ENCODE measurements at places on chromosomes 1 and 21.

- no peak for DNase-seq
- no peak overlapping the region for H3K27ac ChIP-seq
- no peaks in the 10 kb centered on the region for H3K27me3 ChIP-seq
- H3K4me1 ChIP-seq: no peaks in the 10 kb centered on the region
Observed at GRCh38 chr21:36708286-36709029, 9.5 kb downstream of the SIM2 start.

DNA sequence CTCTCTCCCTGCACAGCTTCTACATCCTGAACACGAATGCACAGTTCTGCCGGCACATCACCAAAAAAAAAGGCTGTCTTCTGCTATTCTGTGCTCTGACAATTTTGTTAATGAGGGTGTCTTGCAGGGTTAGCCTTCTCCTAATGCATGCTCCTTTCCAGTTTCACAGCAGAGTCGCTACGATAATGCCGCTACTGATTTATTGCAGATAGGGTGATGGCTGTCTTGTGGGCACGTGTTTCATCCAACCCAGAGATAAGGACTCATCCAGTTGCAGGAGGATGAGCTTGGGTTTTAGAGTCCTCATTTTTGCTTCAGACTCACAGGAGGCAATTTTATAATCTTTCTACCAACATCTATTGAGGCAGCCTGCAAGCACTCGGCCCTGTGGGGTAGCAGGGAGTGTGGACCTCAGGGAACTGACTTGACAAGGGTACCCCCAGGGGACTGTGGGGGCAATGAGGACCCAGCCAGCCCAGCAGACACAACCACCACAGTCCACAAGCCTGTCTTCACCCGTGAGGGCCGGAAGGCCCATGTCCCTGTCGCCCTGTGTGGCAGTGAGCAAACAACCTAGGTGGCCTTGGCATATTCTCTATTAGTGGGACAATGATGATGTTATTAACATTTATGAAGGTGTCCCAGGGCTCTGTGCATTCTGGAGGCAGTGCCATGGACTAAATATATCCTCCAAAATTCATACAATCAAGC is 15.4 kb upstream of the UTS2 start:
- H3K27me3 ChIP-seq: no peaks in the 10 kb centered on the region
- no peak overlapping the region for H3K27ac ChIP-seq
- no peak for DNase-seq
- no peak overlapping the region for H3K4me3 ChIP-seq
- no peaks in the 10 kb centered on the region for H3K4me1 ChIP-seq

DNA sequence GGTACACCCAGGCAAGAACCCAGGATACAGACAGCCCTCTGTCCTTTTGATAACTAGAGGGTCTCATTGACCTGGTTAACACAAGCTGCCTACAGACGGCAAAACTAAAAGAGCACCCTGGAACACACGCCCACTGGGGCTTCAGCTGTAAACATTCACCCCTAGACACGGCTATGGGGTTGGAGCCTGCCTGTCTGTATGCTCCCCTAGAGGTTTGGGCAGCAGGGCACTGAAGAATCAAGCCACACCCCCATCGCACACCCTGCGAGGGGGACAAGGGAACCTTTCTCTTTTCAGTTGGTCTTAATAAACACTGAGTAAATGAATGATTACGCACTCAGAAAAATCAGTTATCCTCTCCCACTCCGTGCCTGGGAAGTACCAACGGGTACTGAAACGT is 35.5 kb downstream of the LRRC3 start:
- H3K4me1 ChIP-seq: peaks cover 2% of the 10 kb centered on the region
- no peaks in the 10 kb centered on the region for H3K27me3 ChIP-seq
- no peak overlapping the region for H3K27ac ChIP-seq

DNA sequence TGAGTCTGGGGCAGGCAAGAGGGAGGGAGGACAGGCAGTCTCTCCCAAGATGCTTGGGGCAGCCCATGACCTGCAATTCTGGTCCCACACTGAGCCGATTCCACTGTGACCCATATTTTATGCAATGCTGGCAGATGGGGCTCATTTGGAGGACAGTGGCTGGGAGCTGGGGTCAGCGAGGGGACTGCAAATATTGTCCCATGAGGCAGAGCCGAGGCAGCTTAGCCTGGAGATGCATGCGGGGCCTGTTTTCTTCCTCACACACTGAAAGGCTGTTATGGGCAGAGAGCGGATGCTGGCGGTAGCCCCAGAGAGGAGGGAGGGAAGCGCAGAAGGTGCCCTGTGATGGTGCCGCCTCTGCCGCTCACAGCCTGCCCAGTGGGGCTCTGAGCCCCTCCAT is 128.5 kb upstream of the POU3F1 start:
- no peaks in the 10 kb centered on the region for H3K4me1 ChIP-seq
- H3K36me3 ChIP-seq: no peaks in the 10 kb centered on the region
- peaks cover 2% of the 10 kb centered on the region for H3K27me3 ChIP-seq
- no peak overlapping the region for H3K27ac ChIP-seq

- no peaks in the 10 kb centered on the region for H3K27me3 ChIP-seq
- no peaks in the 10 kb centered on the region for H3K36me3 ChIP-seq
- H3K4me3 ChIP-seq: no peak overlapping the region
- no peak for DNase-seq
- H3K27ac ChIP-seq: no peak overlapping the region
- H3K4me1 ChIP-seq: peaks cover 6% of the 10 kb centered on the region
Observed at GRCh38 chr21:26135520-26135919, 35.0 kb downstream of the APP start.

DNA sequence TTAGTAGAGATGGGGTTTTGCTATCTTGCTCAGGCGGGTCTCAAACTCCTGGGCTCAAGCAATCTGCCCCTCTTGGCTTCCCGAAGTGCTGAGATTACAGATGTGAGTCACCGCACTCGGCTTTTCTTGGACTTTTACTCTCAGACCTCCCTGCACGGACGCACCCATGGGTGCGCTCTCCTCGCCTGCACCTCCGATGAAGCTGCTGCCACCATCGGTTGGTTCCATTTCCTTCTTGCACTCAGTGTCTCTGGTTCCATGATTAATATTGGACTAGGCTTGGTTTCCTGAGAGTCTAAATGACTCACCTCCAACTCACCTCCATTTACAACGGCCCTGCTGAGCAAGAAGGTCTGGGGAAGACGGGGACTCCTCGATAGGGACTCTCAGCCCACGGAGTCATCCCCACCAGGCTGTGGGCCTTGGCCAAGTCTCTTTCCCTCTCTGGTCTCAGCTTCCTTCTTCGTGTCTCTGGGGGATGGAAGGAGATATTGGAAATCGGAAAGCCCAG is 6.7 kb upstream of the TNFRSF8 start:
- H3K4me3 ChIP-seq: no peak overlapping the region
- peaks cover 2% of the 10 kb centered on the region for H3K27me3 ChIP-seq
- H3K4me1 ChIP-seq: peaks cover 3% of the 10 kb centered on the region
- H3K27ac ChIP-seq: no peak overlapping the region
- H3K36me3 ChIP-seq: no peaks in the 10 kb centered on the region

- H3K27me3 ChIP-seq: no peaks in the 10 kb centered on the region
- no peak for DNase-seq
- no peak overlapping the region for H3K27ac ChIP-seq
- H3K36me3 ChIP-seq: no peaks in the 10 kb centered on the region
Observed at GRCh38 chr1:66166753-66167152, 367.2 kb upstream of the SGIP1 start.

DNA sequence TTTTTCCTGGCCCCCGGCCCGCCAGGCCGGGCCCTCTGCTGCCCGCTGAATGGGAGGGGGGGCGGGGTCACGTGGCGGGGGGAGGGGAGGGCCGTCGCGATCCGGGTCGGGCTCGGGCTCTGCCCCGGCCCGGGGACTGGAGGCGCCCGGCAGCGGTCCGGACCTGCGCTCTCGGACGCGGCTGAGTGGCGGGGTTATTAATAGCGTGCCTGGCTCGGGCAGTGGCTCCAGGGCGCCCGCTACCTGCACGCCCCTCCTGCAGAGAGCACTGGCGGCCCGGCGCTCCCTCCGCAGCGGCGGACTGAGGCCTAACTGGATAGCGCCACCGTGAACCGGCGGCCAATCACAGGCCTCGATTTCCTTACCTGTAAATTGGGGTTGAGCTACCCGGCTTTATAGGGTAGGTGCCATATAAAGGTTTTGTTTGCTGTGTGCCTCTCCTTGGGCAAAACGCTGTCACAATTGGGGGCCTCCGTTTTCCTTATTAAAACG is 28.1 kb downstream of the AHDC1 start:
- H3K4me3 ChIP-seq: no peak overlapping the region
- peaks cover 29% of the 10 kb centered on the region for H3K4me1 ChIP-seq
- no peaks in the 10 kb centered on the region for H3K27me3 ChIP-seq
- no peaks in the 10 kb centered on the region for H3K36me3 ChIP-seq
- DNase-seq: no peak

DNA sequence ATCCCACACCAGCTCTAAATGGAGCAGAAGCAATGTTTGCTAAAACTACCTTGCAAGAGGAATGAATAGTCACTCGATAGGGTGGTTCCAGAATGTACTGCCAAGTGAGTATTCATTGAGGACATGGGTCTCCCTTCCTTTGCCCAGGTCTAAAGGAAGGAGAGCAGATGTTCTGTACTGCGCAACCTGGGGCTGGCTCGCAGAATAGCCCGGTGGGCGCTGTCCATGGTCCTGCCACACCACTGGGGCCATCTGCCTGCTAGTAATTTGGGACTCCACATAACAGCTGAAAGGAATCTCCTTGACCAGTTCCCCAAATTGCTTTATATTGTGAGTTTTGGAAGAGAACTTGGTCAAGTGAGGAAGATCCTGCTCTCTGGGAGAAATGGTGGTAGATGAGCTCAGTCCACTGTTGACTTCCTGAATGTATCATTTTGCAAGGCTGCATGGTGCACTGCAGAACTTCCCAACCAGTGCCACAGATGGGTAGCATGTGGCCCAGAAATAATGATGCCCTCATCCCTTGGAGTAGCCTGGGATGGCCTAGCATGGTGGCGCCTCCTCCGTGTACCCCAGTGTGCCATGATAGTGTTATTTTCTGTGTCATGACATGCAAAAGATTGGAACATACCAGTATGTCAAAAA is 5.7 kb downstream of the SLC6A17 start:
- peak; percentile 84 for DNase-seq
- peaks cover 11% of the 10 kb centered on the region for H3K27me3 ChIP-seq
- H3K4me3 ChIP-seq: no peak overlapping the region

- no peaks in the 10 kb centered on the region for H3K27me3 ChIP-seq
- peak; percentile 82 for DNase-seq
- peaks cover 9% of the 10 kb centered on the region for H3K36me3 ChIP-seq
Observed at GRCh38 chr1:32200226-32201010, at the start of gene CCDC28B. Gene CCDC28B, plus strand, starts transcription at chr1:32200595. Its CDS starts 1,341 bp downstream, at chr1:32201936.

GRCh38 chr1:201666102-201666501 is 127.2 kb downstream of the NAV1 start:
- DNase-seq: no peak
- H3K4me3 ChIP-seq: no peak overlapping the region
- H3K36me3 ChIP-seq: no peaks in the 10 kb centered on the region
- no peaks in the 10 kb centered on the region for H3K27me3 ChIP-seq
- H3K27ac ChIP-seq: no peak overlapping the region

GRCh38 chr1:117169871-117170596 is 40.7 kb downstream of the VTCN1 start:
- no peaks in the 10 kb centered on the region for H3K27me3 ChIP-seq
- H3K27ac ChIP-seq: no peak overlapping the region
- H3K4me3 ChIP-seq: no peak overlapping the region
- H3K36me3 ChIP-seq: no peaks in the 10 kb centered on the region

DNA sequence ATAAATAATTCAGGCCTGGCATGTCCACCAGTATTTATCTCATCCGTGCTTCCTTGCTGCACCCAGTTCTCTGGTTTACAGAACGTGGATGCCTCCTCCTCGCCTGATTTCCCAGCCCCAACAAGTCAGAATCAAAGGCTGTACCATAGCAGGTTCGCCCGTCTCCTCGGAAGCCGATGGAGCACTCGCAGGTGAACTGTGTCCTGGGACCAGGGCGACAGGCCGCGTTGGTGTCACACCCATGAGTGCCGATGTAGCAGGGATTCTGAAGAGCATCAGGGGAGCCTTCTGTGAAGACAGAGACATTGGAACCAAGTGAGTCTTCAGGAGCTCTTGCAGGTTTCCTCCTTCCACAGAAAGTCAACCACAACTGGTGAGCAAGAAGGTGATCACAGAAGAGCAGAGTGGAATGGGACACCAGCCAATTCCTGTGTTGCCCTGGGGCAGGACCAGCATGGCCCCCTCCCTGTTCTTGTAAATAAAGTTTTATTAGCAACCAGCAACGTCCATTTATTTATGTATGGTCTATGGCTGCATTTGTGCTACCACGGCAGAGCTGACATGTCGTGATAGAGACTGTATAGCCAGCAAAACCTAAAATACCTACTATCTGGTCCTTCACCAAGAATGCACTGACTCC is 40.8 kb downstream of the NID1 start:
- H3K4me1 ChIP-seq: peaks cover 5% of the 10 kb centered on the region
- H3K4me3 ChIP-seq: no peak overlapping the region
- DNase-seq: no peak
- peaks cover 5% of the 10 kb centered on the region for H3K36me3 ChIP-seq

DNA sequence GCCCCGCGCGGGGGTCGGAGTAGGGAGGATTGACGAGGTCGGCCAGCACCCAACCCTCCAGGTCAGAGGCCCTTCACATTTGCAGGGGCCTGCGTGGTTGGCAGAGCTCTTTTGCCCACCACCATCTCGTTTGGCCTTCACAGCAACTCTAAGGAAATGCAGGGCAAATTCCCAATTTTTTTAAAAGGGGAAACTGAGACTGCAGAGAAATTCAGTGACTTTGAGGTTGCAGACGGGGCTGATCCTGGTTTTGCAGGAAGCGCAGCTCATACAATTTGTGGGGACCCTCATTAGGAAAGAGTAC is 430 bp upstream of the ACBD3 start:
- H3K4me1 ChIP-seq: peaks cover 14% of the 10 kb centered on the region
- peaks cover 4% of the 10 kb centered on the region for H3K36me3 ChIP-seq
- no peaks in the 10 kb centered on the region for H3K27me3 ChIP-seq
- H3K27ac ChIP-seq: peak overlapping the region; percentile 97
- peak overlapping the region; percentile 92 for H3K4me3 ChIP-seq
- DNase-seq: no peak

GRCh38 chr1:71834601-71835441 is 447.5 kb downstream of the NEGR1 start:
- peak; percentile 35 for DNase-seq
- H3K4me1 ChIP-seq: no peaks in the 10 kb centered on the region
- H3K27me3 ChIP-seq: no peaks in the 10 kb centered on the region
- H3K4me3 ChIP-seq: no peak overlapping the region
- H3K36me3 ChIP-seq: no peaks in the 10 kb centered on the region

DNA sequence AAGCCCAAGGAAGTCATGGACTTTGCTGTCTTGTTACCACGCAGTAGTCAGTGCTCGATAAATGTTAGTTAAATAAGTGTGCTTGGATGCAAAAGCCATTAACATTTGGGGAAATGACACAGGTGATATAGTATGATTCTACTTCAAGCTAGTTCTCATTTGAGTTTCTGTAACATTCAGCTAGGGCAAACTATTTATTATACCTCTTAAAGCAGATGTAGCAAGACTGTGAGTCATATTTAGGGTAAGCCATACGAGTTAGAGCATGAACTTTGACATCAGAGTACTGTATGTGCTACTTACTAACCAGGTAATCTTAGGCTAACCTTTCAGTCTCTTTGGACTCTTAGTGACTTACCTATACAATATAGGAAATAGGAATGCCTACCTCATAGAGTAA is 21.0 kb downstream of the CLCA4 start:
- H3K27me3 ChIP-seq: no peaks in the 10 kb centered on the region
- H3K36me3 ChIP-seq: no peaks in the 10 kb centered on the region
- H3K4me1 ChIP-seq: no peaks in the 10 kb centered on the region
- DNase-seq: no peak
- H3K27ac ChIP-seq: no peak overlapping the region

All from lung (tissue), 17 donors.